ENCODE measurements at places on chromosomes 2 and 18.
A peak's percentile ranks its signal among the peaks of the same experiment; 100 is the strongest.

GRCh38 chr2:238389988-238390589 is 36.6 kb upstream of the ASB1 start:
- no peak for DNase-seq

DNA sequence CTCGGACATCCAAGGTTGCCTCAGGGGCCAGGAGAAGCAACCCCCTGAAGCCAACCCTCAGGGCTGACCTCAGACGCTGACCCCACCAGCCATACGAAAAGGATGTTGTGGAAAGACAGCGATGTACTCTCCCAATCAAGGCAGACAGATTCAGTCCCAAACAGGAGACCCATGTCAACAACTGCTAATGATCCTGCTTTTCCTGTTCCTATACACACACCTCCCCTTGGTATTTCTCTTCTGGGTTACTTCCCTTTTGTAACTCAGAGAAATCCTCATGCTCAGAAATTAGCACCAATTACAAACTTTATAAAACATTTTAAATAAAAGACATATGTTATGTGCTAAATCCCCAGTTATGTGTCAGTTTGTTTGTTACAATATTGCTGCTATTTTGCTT is 120.8 kb downstream of the PID1 start:
- no peak for DNase-seq

GRCh38 chr18:47887227-47887626 is 43.2 kb downstream of the SMAD2 start:
- no peak for DNase-seq

GRCh38 chr2:96241900-96242611 is 23.7 kb downstream of the TMEM127 start:
- DNase-seq = no peak

DNA sequence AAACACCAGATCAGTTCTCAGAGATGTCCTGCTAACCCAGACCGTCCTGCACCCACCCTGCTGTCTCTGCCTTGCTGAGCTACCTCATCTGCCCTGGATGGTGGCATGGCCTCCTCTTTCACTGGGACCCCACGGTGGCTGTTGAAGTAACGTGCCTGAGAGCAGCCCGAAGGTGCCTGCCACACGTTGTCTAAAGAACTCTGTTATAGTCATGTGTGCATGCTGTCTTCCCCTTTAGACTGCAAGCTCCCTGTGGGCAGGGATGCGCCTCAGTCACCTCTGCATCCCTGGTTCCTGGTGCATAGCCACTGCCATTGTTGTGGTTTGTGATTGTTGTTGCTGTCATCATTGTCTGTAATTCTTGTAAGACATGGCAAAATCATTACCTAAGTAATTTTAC is 235.9 kb downstream of the EIPR1 start:
- no peak for DNase-seq

GRCh38 chr2:231713730-231714638 is 5.7 kb downstream of the PTMA start:
- DNase-seq = peak; percentile 80

GRCh38 chr18:43855376-43855775 is 578.1 kb upstream of the SYT4 start:
- no peak for DNase-seq

- no peak for DNase-seq
Measured at GRCh38 chr2:55415300-55415699, 4.4 kb downstream of the CCDC88A start.

GRCh38 chr2:237222178-237222577 is 136.5 kb downstream of the COPS8 start:
- no peak for DNase-seq

- no peak for DNase-seq
Measured at GRCh38 chr18:63980896-63981460, 11.1 kb downstream of the SERPINB8 start.

DNA sequence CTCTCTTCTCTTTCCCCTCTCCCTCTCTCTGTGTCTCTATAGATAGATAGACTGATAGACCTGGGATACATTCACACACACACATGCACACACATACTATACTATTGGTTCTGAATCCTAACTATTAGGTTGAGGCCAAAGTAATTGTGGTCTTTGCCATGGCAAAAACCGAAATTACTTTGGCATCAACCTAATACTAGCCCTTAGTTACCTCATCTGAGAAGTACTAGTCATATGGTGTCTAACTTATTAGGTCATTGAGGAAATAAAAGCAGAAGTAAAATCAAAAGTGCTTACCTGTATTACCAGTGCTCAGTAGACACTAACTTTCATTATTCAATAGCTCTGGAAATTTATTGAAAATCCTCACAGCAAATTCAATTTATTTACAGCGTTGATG is 451.5 kb downstream of the EPHA4 start:
- DNase-seq = no peak

DNA sequence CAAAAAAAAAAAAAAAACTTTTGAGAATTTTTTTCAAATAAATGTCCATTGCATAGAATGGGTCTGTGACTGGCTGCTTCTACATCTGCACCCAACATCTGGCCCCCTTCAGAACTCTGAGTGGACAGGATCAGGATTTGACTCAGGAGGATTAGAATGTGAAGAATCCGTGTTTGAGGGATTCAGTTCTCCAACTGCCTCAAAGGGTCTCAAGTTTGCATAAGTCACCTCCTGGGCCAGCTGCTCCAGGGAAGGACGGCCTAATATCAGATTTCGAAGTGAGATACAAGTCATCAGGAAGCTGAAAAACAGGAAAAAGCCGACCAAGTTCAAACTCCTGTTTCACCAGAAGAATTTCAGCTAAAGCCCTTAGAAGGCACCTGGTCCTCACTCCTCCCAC is 10.9 kb downstream of the MAT2A start:
- DNase-seq = no peak
